Activated CD8-positive, alpha-beta memory T cell treated with anti-CD3 and anti-CD28 coated beads, Interleukin-2, amount 10 ng/mL, durations not matched to agents 7 days and 5 days (primary cell): ENCODE measurements at places on chromosomes 1 and 21. TPM values are rescaled to one million over a fixed set of nuclear protein-coding genes. Genes with fewer than 3 reads are reported as not detected.
A peak's percentile ranks its signal among the peaks of the same experiment; 100 is the strongest.

DNA sequence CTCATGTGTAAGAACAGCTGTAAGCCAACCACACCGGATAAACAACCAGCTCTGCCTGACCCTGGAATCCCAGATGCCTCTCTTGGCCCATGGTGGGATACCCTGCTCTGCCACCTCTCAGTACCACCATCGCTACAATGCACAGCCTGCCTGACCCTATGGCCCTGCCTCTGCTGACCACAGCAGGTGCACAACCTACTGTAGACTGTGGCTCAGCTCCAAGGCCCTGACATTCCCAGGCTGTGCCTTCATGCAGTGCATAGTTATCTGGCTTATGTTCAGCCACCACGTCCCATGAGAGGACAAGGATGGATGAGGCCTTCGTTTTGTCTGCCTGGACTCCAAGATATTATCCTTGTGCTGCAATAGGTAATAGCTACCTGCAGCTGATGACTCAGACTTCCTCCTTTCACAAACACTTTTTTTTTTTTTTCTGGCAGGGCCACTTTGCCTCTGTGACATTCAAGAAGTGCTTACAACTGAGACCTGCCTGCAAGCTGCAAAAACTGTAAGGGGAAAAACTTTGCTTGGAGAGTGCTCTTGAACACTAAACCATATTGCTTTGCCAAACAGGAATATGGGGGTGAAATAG is 177.7 kb downstream of the URB2 start:
- no peak overlapping the region for H3K4me3 ChIP-seq
- H3K36me3 ChIP-seq: no peaks in the 10 kb centered on the region
- no peak overlapping the region for H3K27ac ChIP-seq
- H3K4me1 ChIP-seq: no peaks in the 10 kb centered on the region
- no peaks in the 10 kb centered on the region for H3K27me3 ChIP-seq

DNA sequence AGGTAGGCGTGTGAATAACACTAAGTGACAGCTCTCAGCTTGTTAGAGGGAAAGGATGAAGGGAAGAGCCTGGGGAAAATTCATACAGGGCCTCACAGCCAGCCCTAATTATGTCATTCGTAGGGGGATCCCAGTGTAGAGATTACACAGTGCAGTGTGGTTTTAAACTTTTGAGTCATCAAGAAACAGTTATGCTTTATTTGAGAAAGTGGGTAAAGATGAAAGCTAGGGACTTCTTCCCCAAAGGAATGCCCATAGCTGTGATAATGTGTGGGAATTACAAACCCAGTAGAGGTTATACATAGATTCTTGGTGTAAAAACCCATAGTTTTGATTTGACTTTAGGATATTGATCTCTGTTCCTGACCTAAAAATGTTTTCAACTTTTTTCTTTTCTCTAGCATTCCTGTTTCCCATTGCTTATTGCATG is 1.9 kb downstream of the TTF2 start:
- H3K27ac ChIP-seq: peak overlapping the region; percentile 21
- H3K27me3 ChIP-seq: no peaks in the 10 kb centered on the region
- H3K36me3 ChIP-seq: peaks cover 46% of the 10 kb centered on the region
- H3K4me1 ChIP-seq: peaks cover 51% of the 10 kb centered on the region

- H3K27ac ChIP-seq: no peak overlapping the region
- peaks cover 10% of the 10 kb centered on the region for H3K4me1 ChIP-seq
- H3K27me3 ChIP-seq: peaks cover 3% of the 10 kb centered on the region
- H3K4me3 ChIP-seq: no peak overlapping the region
These were observed 12.7 kb downstream of the INSL5 start for GRCh38 chr1:66788231-66788939.

DNA sequence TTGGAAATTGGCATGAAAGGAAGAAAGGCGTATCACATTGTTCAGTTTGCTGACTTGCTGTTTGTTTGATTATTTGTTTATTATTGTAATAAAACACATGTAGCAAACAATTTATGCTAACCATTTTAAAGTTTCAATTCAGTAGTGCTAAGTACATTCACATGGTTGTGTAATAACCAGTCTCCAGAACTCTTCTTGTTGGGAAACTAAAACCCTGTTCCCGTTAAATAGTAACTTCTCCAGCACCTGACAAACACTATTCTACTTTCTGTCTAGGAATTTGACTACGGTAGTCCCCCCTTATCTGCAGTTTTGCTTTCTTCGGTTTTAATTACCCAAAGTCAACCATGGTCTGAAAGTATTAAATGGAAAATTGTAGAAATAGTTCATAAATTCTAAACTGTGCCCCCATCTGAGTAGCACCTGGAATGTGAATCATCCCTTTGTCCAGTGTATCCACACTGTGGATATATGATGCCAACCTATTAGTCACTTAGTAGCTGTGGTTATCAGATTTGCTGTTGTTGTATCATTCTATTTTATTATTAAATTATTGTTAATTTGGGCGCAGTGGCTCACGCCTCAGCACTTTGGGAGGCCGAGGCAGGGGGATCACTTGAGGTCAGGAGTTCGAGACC is 5.5 kb downstream of the MORC3 start:
- H3K36me3 ChIP-seq: peaks cover 35% of the 10 kb centered on the region
- DNase-seq: no peak
- no peak overlapping the region for H3K4me3 ChIP-seq

- no peak overlapping the region for H3K4me3 ChIP-seq
- no peak for DNase-seq
- H3K27ac ChIP-seq: no peak overlapping the region
- H3K36me3 ChIP-seq: no peaks in the 10 kb centered on the region
- H3K27me3 ChIP-seq: peaks cover 10% of the 10 kb centered on the region
These were observed 17.0 kb downstream of the RBP7 start for GRCh38 chr1:10014016-10014415.

Gene PKLR
- not detected for total RNA-seq

Gene TMEM61
- not detected for total RNA-seq

Gene REG4
- total RNA-seq: 1.8 TPM
